Bronchial smooth muscle cell (primary cell): ENCODE measurements at places on chromosomes 3 and 15. TPM values are rescaled to one million over a fixed set of nuclear protein-coding genes. Genes with fewer than 3 reads are reported as not detected.

CPN2 gene
- not detected in 2 replicates for total RNA-seq

TRIM42 gene
- not detected in 2 replicates for total RNA-seq

HEG1 gene
- total RNA-seq = 52.5 and 54.3 TPM in 2 replicates

PSMD6 gene
- total RNA-seq = 84.3 and 97.0 TPM in 2 replicates

SLC6A1 gene
- total RNA-seq = not detected in 2 replicates

NDUFB5 gene
- total RNA-seq = 176 and 177 TPM in 2 replicates

XCR1 gene
- total RNA-seq = under 0.01 TPM in 1 of 2 replicates, not detected in the other

SCN11A gene
- under 0.01 TPM in 1 of 2 replicates, not detected in the other for total RNA-seq

BLM gene
- total RNA-seq = 0.60 and 1.1 TPM in 2 replicates

ATP13A3 gene
- total RNA-seq = 156 and 242 TPM in 2 replicates

UTS2B gene
- 0.43 and 0.63 TPM in 2 replicates for total RNA-seq

HGD gene
- total RNA-seq = 0.26 and 0.32 TPM in 2 replicates

SEMA6D gene
- total RNA-seq = 4.9 and 9.5 TPM in 2 replicates

TM4SF1 gene
- total RNA-seq = 59.8 and 183 TPM in 2 replicates

HES1 gene
- total RNA-seq = 2.4 and 4.7 TPM in 2 replicates

ZNF501 gene
- 7.7 and 9.0 TPM in 2 replicates for total RNA-seq

CSPG5 gene
- 0.09 and 0.16 TPM in 2 replicates for total RNA-seq

ENTPD3 gene
- total RNA-seq = under 0.01 and 0.09 TPM in 2 replicates

IQCF5 gene
- total RNA-seq = not detected in 2 replicates

LTK gene
- 0.17 and 0.63 TPM in 2 replicates for total RNA-seq

CILP gene
- 0.79 and 2.9 TPM in 2 replicates for total RNA-seq

DISP2 gene
- total RNA-seq = under 0.01 and 0.16 TPM in 2 replicates

SPATA12 gene
- total RNA-seq = under 0.01 TPM in 1 of 2 replicates, not detected in the other

OR5K1 gene
- not detected in 2 replicates for total RNA-seq

MORC1 gene
- total RNA-seq = not detected in 2 replicates

CXCR6 gene
- total RNA-seq = not detected in 2 replicates

BCL2A1 gene
- 1.6 and 8.8 TPM in 2 replicates for total RNA-seq

PARP15 gene
- 0.16 and 0.17 TPM in 2 replicates for total RNA-seq

MUSTN1 gene
- not detected in 2 replicates for total RNA-seq
